ENCODE measurements at places on chromosomes 4 and X.

GRCh38 chr4:113256946-113257345 lies 207.5 kb downstream of the ANK2 start:
- no peak for DNase-seq

DNA sequence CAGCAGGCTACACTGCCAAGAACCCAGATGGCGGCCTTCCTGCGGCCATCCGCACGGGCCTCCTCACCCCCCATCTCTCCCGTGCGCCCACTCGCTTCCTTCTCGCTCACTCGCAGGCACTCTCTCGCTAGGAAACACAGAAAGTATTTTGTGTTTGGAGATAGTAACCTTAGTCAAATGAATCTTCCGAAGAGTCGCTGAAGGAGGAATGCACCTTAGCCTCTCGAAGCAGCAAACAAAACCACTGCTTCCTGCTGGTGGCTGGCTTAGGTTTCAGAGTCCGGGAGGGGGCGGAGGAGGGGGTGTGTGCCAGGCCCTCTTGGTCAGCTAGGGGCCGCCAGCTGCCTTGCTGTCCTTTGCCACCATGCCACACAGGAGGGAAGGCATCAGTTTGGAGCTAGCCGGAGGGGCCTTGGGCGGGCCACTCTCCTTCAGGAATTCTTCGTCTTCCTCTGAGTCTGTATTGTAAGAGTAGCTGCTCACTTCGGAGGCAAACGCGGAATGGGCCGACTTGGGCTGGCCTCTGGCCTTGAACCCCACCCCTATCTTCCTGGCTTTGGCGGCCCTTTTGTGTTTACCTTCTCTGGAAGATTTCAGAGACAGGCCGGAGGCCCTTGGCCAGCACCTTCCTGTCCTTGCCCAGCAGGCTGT lies 73.2 kb upstream of the UCP1 start:
- no peak for DNase-seq

- no peak for DNase-seq
These were observed 2.5 kb upstream of the SOX3 start for GRCh38 chrX:140507223-140507981.

- no peak for DNase-seq
These were observed 76.8 kb upstream of the DDX53 start for GRCh38 chrX:22922961-22923360.

GRCh38 chr4:38804654-38805295 lies at the start of gene TLR1:
TLR1 (minus strand) TSS chr4:38804791; CDS start chr4:38798831, 5,960 bp downstream.
- DNase-seq, result no peak

DNA sequence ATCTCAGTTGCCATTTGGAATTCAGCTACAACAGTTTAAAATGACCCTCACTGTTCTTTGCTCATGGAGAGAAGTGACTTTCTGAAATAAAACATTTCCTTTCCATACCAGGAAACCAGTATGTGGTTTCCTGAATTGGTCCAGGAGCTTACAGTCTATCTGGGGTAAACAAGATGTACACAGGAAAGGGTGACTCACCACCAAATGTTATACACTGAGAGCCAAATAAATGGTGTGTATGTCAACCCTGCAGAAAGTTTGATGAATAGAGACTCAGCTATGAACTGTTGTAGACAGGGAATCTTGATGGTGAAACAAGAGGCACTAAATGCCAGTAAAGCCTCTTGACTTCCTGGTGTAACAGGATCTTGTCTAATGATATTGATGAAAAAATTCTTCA lies 100.4 kb downstream of the HS6ST2 start:
- DNase-seq, result no peak

DNA sequence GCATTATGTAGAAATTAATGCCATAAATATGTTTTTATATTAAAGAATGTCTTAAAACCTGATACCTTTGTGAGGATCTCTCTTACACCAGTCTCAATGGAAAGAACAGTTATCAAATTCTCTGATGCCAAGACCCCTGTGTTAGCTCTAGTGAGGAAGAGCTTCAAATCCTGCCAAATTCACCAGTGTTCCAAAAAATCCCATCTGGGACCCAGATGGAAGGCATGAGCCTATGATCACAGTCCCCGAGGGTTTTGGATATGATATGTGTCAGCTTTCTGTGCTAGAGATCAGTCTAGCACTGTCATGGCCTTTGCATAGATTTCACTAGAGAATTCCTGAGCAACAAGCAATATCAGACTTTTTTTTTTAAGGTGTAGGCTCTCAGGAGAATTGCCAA lies 412.1 kb downstream of the UBE2NL start:
- DNase-seq, result no peak

DNA sequence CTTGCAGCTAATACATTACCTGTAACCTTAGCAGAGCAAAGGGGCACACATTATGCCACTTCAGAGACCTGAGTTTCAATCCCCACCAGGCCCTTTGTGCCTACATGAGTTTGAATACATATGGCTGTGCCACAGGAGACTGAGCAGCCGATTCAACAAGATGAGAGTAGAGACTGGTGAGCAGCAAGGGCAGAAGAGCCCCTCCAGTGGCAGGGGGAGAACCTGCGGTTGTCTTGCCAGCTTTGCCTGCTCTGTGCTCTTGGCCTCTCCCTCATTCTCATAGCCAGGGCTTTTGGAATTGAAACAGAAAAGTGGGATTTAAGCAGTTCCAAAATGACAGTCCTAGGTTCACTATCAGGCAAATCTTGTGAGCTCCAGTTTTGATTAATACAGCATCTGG lies 52.3 kb upstream of the CLNK start:
- no peak for DNase-seq

DNA sequence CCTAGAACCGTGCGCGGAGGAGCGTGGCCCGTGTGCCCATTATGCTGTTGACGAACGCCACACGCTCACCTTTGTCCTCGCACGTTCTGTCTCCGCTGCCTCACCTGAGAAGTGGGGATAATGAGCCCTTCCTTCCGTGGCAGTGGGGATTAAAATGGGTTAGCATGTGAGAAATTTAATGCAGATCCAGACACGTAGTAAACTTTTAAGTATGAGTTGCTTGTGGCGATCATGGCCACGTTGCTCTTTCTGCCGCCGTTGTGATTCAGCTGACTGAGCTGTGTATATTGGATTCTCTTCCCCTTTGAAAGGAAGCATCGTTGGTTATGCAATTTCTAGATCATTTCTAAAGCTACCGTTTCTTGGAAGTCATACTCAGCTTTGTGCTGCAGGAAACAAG lies 16.5 kb downstream of the TBC1D14 start:
- DNase-seq, result no peak
